ENCODE measurements at places on chromosomes 7 and 10.

- no peak for DNase-seq
Observed at GRCh38 chr7:31788445-31788844, 101.4 kb downstream of the PPP1R17 start.

DNA sequence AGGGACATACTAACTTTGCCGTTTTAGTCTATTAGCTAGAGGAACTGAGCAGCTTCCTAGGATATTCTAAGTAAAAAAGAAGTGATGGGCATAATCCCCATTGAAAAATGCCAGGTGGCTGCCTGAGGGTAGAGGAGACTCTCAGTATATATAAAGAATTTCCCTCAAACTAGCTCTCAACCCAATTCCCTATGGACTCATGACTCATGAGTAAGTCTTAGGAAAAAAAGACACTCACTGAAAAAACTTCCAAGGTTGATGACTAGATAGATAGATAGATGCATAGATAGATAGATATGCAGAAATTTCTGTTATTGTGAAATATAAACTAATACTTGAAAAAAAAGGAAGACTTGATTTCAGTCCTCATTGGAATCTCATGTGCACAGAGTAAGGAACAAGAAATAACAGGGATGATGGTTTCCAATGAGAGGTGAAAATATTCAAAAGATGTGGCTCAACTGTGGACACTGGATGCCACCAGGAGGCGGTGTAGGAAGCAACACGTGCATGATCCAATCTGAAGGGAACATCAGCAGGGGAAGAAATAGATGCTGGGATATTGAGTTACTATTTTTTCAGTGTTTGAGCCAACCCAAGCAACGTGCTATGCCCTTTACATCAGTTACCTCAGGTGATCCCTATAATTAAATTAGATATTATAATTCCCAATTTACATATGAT lies 711.0 kb upstream of the LRRTM3 start:
- DNase-seq, result no peak

- no peak for DNase-seq
Observed at GRCh38 chr10:100748231-100749058, 3.1 kb downstream of the PAX2 start.

DNA sequence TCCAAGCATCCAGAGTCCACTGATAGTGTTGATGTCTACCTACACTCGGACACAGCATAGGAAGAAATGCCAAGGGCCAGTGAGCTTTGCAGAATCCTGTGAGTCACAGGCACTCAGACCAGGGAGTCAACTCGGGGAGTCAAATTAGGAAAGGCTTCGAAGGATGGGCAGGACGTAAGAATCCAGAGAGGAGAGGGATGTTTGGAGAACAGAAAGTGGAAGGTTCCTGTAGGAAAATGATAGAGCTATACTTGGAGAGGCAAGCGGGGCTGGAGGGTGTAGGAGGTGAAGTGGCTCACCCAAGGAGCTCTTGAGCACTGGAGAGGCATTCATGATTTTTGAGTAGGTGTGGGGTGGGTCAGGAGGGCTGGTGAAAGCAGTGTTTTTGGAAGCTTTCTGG lies 3.0 kb downstream of the ZYX start:
- no peak for DNase-seq

- no peak for DNase-seq
Observed at GRCh38 chr10:75400163-75400770, 1.3 kb downstream of the ZNF503 start.

GRCh38 chr10:103278537-103278823 lies 1.5 kb downstream of the INA start:
- no peak for DNase-seq

Data from activated effector memory CD4-positive, alpha-beta T cell treated with Interleukin-2 at 50 U/mL for 16 hours (primary cell).